ENCODE measurements at places on chromosomes 3 and 15.

- peak; percentile 72 for DNase-seq
Measured at GRCh38 chr3:69197922-69198530, 75.6 kb upstream of the LMOD3 start.

GRCh38 chr15:85296615-85297402, 83.6 kb upstream of the AKAP13 start:
- peak; percentile 68 for DNase-seq

DNA sequence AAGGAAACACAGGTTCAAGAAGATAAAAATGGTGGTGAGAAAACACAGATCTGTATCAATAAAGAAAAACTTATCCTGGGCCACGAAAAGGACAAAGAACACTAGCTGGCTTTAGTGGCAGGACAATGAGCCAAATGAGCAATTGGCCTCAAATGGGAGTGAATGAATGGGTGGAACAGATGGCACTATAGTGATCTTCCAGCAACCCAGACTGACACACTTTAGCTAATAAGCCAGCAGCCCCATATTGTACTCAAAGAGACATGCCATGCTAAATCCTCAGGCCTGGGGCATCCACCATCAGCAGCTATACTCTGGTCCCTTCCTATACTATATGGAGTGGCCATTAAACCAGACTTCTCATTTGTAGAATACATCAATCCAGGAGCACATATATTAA, 60.0 kb upstream of the GADL1 start:
- no peak for DNase-seq

GRCh38 chr3:114597871-114598270, 304.0 kb downstream of the TIGIT start:
- DNase-seq: no peak

DNA sequence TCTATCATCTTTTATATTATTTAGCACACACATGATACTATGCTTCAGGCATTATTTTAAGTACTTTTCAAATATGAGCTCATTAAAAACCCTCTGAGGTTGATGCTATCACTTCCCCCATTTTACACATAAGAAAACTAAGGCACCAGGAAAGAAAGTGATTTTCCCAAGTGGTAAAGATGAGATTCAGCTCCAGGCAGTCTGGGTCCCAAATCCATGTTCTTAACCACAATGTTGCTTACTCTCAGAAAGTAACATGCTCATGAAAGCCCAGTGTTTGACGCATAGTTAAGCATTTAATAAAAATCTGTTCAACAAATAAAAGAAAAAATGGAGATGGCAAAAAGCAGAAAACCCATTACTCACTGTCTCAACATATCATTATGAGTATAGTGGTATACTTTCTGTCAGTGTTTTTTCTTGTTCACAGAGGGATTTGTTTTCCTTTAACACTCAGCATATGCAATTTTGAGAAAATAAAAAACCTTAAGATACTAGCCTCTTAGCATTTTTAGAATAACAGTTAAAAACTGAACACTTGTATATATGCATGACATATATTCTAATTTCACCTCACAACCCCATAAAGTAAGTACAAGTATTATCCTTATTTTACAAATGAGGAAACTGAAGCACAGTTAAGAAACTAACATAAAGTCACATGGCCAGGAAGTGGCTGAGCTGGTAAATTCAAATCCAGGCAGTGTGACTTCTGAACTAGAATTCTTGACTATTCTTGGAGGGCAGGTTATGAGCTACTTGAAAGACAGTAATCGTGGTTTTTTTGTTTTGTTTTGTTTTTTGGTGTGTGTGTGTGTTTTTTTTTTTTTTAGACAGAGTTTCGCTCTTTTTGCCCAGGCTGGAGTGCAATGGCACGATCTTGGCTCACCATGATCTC, 10.4 kb downstream of the PEAK1 start:
- no peak for DNase-seq

- no peak for DNase-seq
Measured at GRCh38 chr3:148082506-148083280, 615.0 kb upstream of the AGTR1 start.

- no peak for DNase-seq
Measured at GRCh38 chr3:61954097-61954540, 392.7 kb downstream of the PTPRG start.

DNA sequence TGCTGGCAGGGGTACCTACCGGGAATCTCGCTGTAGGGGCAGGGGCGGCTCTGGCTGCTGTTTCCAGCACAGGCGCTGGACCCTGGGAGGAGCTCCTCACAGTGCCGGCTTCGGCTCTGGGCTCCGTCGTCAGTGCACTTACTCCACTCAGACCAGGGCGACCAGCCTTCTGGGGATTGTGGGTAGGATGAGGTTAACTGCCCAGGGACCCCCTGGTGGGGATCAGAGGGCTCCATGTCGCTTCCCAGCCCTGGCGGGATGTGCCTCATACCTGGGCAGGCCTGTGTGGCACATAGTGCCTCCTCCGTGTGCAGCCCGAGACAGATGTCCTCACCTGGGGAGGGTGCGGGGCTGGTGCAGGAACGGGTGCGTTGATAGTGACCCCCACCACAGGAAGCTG, 115.7 kb downstream of the SEMA5B start:
- DNase-seq: no peak

DNA sequence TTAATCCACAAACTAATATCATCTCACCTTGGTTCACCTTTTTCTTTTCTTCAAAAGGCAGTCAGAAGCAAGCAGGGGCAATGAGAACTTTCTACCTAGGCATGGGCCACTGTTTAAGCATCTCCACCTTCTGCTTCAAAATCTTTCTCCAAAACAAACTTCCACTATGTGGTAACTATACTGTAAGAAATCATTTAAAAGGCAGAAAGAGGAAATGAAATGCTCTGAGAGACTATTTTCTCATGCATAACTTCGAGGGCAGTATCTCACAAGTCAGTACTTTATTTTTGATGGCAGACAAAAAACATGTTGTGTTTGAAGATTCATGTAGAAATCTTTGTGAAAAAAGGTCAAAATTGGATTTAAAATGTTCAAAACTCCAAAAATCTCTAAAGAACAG, 419.7 kb downstream of the ZBTB20 start:
- no peak for DNase-seq

GRCh38 chr3:52351762-52352368, 35.7 kb downstream of the DNAH1 start:
- no peak for DNase-seq

- no peak for DNase-seq
Measured at GRCh38 chr3:5071061-5071460, 51.0 kb upstream of the ARL8B start.

GRCh38 chr15:76376029-76376428, 39.5 kb downstream of the ISL2 start:
- no peak for DNase-seq

DNA sequence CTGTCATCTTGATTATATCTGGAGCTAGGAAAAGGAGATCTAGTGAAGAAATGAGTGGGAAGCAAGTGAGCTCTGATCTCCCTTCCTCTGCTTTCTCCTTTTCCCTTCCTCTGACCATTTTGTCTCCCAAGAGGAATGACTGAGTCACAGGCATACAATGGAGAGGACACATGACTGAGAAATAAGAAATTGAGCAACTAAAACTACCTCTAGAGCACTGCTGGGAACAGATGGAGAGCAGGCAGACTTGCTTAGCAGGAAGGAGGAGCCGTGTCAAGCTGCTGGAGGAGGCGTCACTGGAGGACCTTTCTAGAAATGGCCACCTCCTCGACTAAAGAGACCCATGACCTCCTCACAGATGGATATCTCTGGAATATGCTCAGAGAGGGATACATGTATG, 66.9 kb upstream of the MYO5C start:
- no peak for DNase-seq

GRCh38 chr3:18477620-18478019, 52.5 kb upstream of the SATB1 start:
- no peak for DNase-seq

DNA sequence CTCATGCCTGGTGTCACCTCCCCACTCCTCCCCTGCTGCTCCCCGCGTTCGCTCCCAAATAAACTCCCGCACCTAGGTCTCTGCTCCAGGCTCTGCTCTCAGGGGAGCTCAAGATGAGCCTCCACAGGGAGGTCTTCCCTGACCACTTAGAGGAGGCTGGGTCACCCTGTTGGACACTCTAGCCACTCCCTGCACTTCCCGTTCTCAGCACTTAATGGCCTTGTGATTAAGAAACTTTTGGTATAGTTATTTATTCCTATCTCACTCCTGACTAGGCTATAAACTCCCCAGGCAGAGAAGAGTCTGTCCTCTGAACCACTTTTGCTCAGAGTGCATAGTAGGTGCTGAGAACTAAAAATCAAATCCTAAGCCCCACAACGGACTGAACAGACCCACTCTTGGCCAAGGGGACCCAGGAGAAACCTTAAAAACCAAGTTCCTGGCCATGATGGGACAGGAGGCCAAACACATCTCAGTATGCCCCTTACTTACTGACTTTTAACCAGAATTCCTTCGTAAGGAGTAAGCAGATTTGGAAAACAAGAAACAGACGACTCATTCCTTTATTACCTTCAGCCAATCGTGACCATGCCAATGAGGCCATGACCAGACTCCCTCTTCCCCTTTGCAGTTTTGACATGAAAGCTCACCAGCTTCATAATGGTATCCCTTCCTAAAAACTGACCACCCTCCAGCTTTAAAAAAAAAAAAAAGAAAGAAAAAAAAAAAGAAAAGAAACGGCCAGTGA, 69.0 kb upstream of the HRH1 start:
- DNase-seq: no peak

- peak; percentile 68 for DNase-seq
Measured at GRCh38 chr15:69713726-69714559, 261.3 kb downstream of the RPLP1 start.

DNA sequence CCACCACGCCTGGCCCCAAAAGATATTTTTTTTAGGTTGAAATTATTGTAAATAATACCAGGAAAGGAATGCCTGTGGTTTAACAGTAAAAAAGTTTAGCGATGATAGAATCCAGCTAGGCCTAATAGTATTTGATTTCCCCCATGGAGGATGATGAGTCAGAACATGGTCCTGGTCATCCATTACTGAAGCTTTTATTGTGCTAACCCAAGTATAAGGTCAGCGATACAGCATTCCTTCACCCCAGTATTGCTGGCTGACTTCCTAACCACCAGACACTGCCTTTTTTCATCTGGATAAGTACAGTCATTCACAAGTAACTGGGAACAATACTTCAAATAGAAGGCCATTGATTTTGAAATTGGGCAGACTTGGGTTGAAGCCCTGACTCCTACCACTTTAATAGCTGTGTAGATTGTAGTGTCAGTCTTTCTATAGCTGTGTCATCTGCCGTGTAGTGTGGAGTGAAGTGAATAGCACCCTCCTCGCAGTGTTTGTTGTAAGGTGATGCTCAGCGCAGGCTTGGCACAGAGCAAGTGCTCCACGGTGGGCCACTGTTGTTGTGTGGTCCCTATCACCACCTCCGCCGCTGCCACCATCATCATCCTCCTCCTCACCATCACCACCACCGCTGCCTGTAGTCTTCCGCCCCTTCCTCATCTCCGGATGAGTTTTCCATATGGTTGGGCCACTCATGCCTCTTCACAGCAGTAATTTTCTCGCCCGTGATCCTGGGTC, 436.0 kb upstream of the TPM1 start:
- DNase-seq: no peak

DNA sequence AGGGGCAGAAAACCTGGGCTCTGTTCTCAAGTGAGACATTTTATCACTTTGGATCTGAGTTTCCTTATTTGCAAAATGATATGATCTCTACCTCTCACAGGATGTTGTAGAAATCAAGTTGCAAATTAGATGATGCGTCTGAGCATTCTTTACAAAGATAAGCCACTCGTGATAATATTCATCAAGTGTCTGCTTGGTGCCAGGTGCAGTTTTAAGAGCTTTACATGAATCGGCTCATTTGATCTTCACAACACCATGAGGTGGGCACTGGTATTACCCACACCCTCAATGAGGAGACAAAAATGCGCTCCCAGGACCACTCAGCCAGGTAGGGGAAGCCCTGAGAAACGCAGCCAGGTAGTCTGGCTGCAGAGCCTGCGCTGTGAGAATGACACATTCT, 59.1 kb upstream of the CA12 start:
- no peak for DNase-seq

DNA sequence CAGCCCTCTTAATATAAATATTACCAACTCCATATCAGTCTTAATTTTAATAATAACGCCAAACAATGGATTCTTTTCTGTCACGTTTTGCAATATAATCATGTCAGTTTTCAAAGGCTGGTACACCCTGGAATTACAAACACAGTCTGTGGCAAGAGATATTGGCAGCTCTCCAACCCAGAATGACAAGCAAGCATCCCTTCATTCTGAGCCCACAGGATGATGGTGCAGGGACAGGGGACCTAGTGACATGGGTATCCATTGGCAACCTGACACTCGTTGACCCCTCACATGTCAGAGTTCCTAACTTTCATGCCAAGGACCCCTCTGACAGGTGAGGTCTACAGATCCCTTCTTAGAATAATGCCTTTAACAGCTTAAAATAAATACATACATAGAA, 154.5 kb upstream of the TSC22D2 start:
- no peak for DNase-seq

GRCh38 chr15:68152342-68152741, 52.8 kb downstream of the CALML4 start:
- DNase-seq: no peak

DNA sequence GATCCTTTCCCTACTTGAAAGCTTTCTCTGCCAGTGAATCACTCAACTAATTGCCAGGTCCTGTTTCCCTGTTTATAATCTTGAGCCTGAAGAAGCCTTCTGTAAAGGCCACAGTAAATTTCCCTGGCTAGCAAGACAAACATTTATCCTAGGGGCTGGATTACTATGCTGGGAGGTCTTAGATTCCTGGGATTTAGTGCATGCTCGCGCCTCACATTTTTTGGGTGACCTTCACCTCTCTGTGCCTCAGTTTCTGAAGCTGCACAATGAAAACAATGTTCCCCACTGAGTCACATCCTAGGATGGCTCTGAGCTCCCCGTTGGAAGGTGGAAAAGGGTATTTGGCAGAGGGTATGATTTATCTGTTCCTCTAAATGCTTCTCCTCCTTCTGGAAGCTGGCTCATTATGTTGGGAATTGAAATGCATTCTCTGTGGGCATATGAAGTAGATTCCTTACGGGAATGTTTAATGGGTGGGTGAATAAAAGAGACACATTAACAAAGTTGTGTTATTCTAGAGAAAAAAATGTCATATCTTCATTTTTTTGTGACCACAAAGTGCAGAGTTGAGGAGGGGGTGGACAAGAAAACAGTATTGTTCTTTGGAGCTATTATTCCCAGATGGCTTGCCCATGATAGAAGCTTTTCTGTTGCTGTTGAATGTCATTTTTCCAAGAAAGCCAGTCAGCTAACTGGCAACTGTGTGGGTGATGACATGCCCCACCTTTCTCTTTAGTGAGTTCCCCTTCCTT, 32.4 kb downstream of the LSM3 start:
- no peak for DNase-seq

DNA sequence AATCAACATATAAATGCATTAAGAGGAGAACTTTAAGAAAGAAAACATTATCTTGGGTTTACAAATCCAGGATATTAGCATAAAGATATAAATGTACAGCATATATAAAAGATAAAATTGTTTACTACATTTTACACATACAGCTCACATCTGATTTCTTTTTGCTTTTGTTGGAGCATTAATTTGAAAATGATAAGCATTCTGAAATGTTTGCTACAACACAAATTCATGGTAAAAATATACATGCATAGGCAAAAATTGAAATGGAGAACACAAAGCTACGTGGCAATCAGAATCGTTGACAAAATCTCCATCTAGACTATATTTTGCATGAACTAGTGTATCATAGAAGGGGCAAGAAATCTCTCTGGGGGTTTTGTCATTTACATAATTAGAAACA, 159.1 kb downstream of the TIGIT start:
- no peak for DNase-seq
